Endodermal cell (in vitro differentiated cells): ENCODE measurements at places on chromosomes 1 and 21. TPM values are rescaled to one million over a fixed set of nuclear protein-coding genes. Genes with fewer than 3 reads are reported as not detected.

DNA sequence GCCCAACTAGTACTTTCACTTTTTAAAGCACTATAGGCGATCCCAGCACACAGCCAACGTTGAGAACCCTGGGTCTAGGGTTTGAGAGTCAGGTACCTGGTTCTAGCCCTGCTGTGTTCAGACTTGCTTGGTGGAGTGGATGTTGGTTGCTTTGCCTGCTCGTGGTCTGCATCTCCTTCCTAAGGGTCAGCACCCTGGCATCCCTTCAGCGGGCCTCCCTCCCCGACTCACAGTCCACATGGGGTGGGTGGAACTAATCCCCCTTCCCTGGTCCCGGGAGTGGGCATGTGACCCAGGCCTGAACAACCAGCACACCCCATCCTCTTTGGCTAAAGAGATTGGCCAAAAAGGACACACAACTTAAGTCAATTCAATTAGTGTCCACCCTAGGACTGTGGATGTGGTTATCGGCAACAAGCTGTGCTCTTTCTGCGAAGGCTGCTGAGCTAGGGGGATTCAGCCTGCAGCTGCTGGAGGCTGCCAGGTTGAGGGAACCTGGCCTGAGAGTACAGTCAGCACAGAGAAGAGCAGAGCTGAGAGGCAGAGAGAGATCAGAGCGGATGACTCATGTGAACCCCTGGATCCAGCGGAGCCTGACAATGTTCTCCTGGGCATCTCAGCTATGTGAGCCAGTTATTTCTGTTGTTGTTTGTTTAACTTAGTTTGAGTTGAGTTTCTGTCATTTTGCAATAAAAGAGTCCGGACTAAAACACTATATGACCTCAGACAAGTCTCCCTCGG, 138.9 kb downstream of the ACTL8 start:
- peak; percentile 45 for DNase-seq

DNA sequence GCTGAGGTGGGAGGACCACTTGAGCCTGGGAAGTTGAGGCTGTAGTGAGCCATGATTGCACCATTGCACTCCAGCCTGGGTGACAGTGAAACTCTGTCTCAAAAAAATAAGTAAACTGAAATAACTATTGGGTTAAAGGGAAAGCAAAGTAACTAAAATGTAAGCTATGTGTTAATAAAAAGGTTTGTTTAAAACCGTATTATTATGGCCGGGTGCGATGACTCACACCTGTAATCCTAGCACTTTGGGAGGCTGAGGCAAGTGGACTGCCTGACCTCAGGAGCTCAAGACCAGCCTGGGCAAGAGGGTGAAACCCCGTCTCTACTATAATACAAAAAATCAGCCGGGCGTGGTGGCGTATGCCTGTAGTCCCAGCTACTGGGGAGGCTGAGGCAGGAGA, 27.0 kb downstream of the NVL start:
- peak; percentile 13 for DNase-seq

GRCh38 chr1:10856176-10856683, 59.8 kb upstream of the CASZ1 start:
- no peak for DNase-seq

Gene CRABP2
- 752 to 809 TPM (median 780 TPM) in 3 replicates for total RNA-seq
